ENCODE measurements at places on chromosomes 2 and 18.

- no peak for DNase-seq
Measured at GRCh38 chr2:133360190-133360589, 208.1 kb downstream of the NCKAP5 start.

DNA sequence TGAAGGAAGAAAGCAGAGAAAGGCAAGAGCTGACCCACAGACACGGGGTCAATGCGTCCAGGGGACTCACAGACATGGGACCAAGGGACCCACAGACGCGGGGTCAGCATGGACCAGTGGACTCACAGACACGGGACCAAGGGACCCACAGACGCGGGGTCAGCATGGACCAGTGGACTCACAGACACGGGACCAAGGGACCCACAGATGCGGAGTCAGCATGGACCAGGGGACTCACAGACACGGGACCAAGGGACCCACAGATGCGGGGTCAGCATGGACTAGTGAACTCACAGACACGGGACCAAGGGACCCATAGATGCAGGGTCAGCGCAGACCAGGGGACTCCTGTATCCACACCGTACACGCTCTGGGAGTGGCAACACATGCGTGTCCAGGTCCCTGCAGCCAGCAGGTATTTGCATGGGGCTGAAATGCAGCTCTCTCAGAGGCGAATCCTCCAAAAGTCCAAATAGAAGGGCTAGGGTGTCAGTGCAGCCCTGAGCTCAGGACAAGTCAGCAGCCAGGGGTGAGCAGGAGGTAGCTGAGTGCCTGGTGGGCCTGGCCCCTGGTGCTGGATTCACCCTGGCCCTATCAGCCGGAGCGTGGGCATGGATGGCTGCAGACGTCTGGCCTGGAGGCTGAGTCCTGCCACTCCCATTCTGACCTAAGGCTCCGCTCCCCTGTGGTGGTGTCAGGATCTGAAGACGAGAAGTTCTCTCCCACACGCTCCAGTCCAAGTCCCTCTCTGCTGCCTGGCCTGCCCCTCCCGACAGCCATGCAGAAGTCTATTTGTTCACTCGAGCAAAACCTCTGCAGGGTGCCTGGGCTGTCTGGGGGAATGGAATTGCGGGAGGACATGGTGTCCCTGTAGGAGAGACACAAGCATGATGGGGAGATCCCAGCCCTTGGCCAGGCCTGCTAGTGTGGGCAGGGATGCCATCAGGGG lies 28.5 kb downstream of the TMEM18 start:
- DNase-seq, result no peak

DNA sequence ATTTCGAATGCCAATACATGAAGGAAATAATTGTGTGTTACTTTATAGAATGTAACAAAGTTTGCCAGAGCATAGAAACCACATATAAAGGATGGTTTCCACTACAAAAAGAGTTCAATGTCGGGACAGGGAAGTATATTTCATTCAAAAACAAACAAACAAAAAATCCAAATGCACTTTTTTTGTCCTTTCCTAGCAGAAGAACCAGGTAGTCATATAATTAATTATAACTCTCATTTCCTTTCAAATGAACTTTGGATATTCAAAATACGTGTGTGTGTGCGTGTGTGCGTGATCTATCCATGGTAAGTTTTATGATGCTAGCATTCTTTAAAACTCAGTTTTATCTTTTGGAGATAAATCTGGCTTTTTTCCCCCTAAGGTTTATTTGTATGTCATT lies 8.3 kb downstream of the FN1 start:
- no peak for DNase-seq

- DNase-seq, result no peak
Measured at GRCh38 chr18:35343488-35343935, 708 bp downstream of the ZNF24 start.

DNA sequence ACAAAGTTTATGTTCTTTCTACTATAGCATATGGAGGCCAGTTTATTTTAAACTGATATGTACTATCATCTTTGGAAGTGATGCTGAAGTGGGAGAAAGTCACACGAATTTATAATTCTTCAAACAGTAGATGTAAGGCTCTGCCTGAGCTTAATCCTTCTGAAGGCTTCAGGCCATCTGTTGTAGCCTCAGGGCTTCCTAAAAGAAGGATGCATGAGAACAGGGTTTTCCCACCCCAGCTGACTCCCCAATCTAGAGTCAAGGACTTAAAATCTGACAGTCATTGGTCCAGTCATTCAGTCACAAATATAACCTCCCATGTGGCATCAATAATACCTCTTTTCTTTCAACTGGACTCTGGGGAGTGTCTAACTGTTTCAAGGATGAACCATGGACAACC lies 330.5 kb downstream of the KCNS3 start:
- no peak for DNase-seq

DNA sequence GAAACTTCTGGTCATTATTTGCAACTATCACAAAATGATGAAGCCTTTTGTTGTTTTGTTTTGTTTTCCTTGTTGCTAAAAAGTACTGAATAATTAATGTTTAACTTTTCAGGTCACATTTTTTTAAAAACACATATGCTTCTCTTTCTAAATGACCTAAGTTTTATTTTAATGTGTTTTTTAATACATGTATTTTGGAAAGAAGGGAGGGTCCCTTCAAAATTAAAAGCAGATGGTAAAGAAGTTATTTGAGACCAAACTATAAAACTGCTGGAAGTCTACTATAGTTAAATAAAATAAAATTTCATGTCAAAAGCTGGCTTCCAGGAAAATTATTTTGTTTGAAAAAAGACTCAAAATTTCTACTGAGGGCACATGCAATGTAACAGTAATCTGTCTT lies 39.5 kb upstream of the ASNSD1 start:
- no peak for DNase-seq

- no peak for DNase-seq
Measured at GRCh38 chr2:235716875-235717496, 223.1 kb downstream of the AGAP1 start.

- DNase-seq, result no peak
Measured at GRCh38 chr2:205571360-205571959, 110.8 kb upstream of the NRP2 start.

DNA sequence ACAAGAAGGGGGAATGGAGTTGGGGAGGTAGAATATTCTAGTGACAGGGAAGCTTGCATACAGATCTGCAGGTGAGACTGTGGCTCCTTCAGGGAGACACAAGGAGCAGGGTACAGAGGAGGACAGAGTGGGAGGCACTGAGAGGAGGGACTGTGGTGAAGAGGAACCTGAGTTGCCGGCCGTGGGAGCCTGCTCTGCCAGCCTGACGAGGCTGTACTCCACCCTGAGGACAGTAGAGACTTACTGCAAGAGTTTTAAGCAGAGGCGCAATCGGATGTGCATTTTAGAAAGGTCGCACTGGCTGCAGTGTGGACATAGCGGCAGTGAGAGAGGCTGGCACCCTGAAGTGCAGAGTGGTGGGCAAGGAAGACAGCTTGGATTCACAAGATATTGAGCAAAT lies 185.8 kb downstream of the GFPT1 start:
- no peak for DNase-seq

- DNase-seq, result peak; percentile 44
Measured at GRCh38 chr2:190528521-190529001, 6.0 kb downstream of the NEMP2 start.

- no peak for DNase-seq
Measured at GRCh38 chr2:199775267-199775666, 75.7 kb downstream of the FTCDNL1 start.

GRCh38 chr18:58507880-58508279 lies 121.0 kb downstream of the ALPK2 start:
- no peak for DNase-seq

DNA sequence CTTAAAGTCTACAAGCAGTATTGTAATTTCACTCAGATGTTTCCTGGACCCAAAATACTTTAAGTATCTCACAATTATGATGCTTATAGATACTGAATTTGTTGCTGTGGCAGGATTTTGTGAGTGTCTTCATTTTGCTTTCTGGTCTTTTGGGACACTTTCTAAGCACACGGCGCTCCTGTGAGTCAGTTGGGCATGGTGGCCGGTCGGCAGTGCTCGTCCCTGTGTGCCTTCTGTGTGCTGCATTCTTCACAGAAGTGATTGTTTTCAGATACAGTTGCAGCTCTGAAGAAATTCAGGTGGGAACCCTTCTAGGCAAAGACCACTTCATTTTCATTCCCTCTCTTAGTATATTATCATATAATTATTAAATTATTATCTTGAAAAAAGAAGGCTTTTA lies 273.3 kb downstream of the ZNF407 start:
- DNase-seq, result no peak

DNA sequence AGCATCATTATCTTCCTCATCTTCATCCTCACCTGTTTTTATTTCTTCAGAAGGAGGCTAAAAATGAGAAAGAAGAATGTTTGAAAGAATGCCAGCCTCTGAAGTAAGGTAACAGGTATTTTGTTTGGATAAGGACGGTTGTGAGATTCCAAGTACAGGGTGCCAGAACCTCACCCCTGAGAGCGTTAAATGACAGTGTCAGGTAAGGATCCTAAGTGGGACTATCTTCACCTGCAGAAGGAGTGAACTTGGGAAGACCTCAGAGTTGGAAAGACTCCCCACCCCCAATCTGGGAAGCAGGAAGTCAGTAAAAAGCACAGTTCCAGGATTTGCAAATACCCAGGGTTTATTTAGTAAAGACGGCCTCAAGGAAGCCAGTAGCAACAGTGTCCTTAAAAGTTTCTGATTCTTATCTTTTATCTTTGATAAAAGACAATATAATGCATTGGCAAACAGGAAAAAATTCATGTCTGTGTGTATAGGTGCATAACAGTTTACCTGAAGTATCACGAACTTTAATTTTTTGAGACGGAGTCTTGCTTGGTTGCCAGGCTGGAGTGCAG lies 52.3 kb downstream of the THOC1 start:
- DNase-seq, result no peak

- DNase-seq, result no peak
Measured at GRCh38 chr18:58859907-58860306, 4.8 kb upstream of the ZNF532 start.

DNA sequence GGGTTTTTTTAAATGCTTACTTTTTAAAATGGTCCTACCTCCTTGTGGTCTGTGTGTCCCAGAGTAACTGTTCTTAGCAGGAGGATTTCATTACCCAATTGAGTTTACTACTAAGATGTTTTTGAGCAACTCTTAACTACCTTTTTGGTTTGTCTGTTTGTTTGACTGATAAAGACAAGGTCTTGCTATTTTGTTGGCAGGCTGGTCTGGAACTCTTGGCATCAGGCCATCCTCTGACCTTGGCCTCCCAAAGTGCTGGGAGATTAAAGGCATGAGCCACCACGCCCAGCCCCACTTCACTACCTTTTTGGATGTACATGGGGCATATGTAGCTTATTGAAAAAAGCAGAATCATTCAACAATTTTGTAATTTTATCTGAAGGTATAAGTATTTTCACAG lies 14.9 kb downstream of the MRPS9 start:
- no peak for DNase-seq

DNA sequence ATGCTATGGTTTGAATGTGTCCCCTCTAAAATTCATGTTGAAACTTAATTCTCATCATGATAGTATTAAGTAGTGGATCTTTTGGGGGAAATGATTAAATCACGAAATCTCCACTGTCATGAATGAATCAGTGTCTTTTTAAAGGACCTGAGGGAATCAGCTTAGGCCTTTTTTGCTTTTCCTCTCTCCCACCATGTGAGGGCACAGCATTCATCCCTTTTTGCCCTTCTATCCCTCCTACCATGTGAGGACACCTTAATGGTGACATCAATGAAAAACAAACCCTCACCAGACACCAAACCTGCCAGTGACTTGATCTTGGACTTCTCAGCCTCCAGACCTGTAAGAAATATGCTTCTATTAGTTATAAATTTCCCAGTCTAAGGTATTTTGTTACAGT lies 247.1 kb upstream of the UBE2E3 start:
- no peak for DNase-seq

GRCh38 chr2:165725421-165725820 lies 68.6 kb downstream of the GALNT3 start:
- peak; percentile 10 for DNase-seq

- DNase-seq, result no peak
Measured at GRCh38 chr2:51158251-51158650, 126.3 kb upstream of the NRXN1 start.

DNA sequence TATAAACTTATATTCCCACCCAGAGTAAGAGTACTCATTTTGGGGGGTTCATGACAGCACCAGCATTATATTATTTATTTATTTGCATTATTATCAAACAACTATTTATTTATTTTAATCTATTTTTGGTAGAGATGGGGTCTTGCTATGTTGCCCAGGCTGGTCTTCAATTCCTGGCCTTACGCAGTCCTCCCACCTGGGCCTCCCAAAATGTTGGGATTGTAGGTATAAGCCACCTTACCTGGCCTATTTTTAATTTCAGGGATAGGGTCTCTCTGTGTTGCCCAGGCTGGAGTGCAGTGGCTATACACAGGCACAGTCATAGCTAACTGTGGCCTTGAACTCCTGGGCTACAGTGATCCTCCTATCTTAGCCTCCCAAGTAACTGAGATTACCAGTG lies 30.7 kb downstream of the GEMIN6 start:
- no peak for DNase-seq

- DNase-seq, result peak; percentile 70
Measured at GRCh38 chr2:37614061-37614738, 57.2 kb downstream of the CDC42EP3 start.

GRCh38 chr2:12676771-12677170 lies 40.0 kb upstream of the TRIB2 start:
- no peak for DNase-seq

- DNase-seq, result no peak
Measured at GRCh38 chr2:38584881-38585280, 17.8 kb downstream of the HNRNPLL start.

All from AG04450 (cell line).